ENCODE measurements at places on chromosomes 2 and 18.
A peak's percentile ranks its signal among the peaks of the same experiment; 100 is the strongest.

DNA sequence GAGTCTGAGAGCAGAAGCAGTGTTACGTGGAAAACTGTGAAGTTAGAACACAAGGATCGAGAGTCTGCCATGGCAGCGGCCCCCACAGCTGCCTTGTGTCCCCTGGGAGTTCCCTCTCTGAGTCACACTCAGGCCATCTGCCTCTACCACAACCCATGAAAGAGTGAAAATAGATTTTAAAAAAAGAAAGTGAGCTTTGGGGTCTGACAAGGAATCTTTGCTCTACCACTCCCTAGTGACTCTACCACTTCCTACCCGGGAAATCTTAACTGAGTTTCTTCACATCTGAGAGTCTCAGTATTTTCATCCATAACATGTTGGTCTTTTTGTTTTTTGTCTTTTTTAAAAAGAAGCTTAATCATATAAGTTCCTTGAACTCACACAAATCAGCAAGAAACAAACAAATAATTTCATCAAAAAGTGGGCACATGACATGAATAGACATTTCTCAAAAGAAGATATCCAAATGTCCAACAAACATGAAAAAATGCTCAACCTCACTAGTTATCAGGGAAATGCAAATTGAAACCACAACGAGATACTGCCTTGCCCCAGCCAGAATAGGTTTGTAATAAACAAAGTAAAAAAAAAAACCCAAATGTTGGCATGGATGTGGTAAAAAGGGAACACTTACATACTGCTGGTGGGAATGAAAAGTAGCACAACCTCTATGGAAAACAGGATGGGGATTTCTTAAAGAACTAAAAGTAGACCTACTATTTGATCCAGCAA is 2.4 kb upstream of the MSGN1 start:
- DNase-seq: no peak

GRCh38 chr18:32918692-32919250 is 145.9 kb upstream of the KLHL14 start:
- no peak for DNase-seq

DNA sequence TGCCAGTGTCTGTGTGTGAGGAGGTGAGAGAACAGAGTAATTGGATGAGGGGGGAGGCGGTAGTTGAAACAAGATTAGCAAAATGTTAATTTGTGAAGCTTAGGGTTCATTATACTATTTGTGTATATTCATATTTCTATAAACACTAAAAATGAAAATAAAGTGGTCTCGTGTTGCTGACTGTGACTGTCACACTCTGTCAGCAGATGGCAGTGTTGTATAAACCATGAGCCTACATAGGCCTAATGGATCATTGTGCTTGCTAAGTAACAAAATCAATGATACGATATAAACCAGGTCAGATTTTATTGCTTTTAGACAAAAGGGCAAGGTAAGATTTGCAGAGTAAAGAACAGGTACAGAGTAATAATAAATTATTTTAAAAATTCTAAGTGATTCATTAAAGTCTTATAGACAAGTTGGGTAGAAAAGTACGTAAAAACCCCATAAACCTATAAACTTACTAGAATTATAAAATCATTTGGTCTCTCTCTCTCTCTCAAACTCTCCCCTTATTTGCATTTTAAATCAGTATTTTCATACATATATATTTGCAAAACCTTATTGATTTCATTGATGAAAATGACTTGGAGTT is 182.7 kb downstream of the RPIA start:
- no peak for DNase-seq

- no peak for DNase-seq
Observed at GRCh38 chr2:117703858-117704257, 110.6 kb upstream of the DDX18 start.

GRCh38 chr18:15165048-15165447 is 417.1 kb downstream of the ANKRD30B start:
- no peak for DNase-seq

GRCh38 chr2:236714080-236714479 is 144.5 kb downstream of the ACKR3 start:
- DNase-seq: peak; percentile 38

GRCh38 chr18:35283923-35284794 is 5.9 kb downstream of the ZSCAN30 start:
- DNase-seq: no peak

DNA sequence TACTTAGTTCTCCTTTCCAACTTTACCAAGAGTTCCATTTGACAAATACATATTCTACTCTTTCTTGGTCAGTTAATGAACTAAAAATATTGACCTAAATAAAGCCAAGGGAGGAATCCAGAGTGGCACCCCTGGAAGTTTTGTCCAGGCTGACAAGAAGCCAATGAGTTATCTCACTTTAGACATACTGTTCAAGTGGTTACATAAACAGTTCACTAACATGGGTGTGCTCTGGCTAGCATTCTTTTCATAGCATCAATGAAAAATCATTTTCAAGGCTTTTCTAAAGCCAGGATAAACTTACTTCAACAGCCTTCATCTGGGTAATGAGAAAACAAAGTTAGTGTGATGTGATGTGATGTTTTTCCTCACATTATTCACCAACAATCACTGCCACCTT is 649.4 kb downstream of the TDRD15 start:
- DNase-seq: no peak

- peak; percentile 32 for DNase-seq
Observed at GRCh38 chr2:201643216-201643890, at the start of gene TMEM237. TSS of gene TMEM237 (minus strand) at chr2:201643503. CDS start at chr2:201643400, 103 bp downstream.

GRCh38 chr2:11325961-11326676 is 18.3 kb downstream of the ROCK2 start:
- no peak for DNase-seq

DNA sequence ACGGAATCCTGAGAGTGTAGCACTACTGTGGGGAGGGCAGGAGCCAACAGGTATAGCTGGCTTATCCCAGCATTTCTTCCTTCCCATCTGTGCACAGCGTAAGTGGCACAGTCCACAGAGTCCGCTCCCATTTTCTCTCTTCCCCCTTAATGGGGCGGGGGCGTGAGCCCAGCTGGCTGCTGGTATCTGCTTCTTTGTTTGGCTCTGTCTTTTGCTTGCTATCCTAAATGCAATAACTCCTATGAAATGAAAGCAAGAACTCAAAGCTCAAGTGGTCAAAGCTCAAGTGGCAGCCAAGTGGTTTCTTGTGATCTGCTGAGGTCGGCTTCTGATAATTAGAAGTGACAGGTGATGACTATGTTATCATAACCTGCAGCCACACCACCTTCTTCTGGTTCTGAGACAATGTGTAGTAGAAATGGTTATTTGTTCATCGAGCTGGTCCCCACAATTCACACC is 192.7 kb downstream of the PLCL1 start:
- DNase-seq: no peak

GRCh38 chr2:144996225-144996795 is 476.4 kb upstream of the ZEB2 start:
- no peak for DNase-seq

DNA sequence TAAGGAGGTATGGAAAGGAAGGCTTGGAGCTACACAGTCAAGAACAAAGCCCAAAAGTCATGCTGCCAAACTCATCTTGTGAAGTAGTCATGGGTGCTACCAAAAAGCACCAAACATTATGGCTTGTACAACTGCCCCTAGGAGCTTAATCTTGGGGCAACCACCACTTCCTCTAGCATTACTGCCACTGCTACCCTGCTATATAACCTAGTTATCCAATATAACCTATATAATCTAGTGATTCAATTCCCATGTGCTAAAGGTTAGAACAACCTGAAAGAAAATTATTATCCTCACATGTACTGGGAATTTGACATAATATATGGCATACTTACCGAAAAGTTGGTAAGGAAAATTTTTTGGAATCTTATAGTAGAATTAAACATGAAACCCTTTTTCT is 102.6 kb upstream of the RBBP8 start:
- no peak for DNase-seq

GRCh38 chr2:230849633-230850357 is 14.9 kb upstream of the ITM2C start:
- peak; percentile 93 for DNase-seq

DNA sequence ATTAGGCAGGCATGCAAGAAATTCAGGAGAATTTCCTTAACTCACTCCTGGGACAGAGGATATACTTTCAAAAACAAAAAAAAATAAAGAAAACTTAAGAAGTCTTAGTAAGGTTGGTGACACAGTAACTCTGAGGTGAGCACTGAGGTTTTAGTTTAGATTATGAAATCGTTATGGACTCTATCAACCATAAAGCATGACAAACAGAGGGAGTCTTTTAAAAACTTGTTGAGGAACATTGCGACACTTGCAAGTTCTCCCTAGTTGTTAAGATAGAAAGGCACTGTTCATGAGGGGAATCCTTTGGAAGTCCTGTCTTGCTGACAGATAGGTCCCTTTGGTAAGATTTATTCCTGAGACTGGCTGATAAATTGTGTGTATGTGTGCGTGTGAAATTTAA is 194.3 kb upstream of the ERBB4 start:
- no peak for DNase-seq

GRCh38 chr2:239181903-239182581 is 218.8 kb downstream of the HDAC4 start:
- peak; percentile 12 for DNase-seq

DNA sequence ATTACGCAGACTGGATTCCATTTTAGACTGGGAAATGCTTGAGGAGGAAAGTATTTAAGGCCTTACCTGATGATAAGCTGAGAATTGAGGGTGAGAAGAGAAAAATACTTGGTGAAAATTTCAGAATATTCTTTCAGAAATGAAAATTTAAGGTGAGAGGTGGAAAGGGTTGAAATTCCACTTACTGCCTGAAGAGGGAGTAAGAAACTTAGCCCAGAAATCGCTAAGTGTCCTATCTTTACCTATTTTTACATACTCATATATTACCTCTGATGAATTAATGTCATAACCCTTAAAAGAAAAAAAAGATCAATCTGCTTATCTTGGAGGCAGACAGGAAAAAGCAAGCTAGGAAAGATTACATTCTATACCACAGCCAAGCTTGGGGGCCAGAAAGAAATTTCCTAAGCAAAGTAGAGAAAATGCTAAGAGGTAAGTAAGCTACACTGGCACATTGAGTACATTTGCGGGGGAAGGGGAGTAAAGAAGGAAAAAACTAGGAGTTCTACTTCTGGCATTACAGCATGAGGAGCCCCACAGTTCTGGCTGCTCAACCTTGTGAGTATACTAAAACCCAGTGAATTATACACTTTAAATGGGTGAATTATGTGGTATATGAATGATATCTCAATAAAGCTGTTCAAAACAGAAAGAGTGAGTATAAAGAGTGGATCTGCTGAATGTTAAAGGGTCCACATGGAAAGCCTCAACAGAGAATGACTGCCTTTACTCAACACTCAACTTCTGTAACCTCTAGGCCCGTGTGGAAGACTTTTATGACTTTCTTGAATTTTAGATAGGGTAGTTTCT is 33.8 kb downstream of the SMC6 start:
- DNase-seq: no peak

DNA sequence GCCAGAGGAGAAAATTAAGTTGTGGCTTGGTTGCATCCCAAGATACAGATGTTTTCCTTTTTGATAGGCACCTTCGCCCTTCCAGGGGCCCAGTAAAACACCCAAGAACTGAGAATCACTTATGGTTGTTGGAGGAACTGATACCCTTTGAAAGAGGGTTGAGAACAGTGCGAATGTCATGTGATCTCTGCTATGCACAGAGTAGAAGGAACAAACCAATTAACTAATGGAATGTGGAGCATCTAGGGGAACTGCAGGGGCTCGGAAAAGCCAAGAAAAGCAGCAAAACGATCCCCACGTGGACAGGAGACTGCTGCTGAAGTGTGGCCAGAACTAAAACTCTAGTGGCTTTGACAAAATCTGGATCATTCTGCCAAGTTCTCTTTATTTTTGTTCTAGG is 58.8 kb downstream of the APOB start:
- peak; percentile 40 for DNase-seq

DNA sequence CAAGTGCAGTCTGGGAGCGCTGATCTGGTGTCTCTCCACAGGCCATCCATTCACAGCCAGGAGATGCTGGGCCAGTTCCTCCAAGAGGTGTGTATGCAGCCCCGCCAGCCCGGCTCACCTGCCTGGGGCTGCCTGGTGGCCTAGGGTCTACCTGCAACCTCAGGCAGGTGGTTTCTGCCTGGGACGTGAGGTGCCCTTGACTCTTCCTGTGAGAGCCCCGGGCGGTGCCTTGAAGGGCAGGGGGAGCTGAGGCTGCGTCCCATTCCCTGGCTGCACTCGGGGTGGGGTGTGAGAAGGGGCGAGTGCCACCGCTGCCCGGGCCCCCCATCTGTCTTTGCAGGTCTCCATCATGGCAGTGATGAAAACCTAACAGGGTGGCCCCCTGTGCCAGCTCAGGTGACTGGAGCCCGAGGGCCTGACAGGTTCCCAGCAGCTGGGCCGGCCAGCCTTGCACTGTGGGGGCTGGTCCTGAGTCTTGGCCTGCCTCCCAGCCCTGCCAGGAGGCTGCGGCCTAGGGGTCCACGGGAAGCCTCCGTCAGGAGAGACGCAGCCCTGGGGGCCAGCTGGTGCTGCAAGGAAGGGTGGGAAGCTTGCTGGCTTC is 11.9 kb downstream of the CAPN10 start:
- DNase-seq: no peak

GRCh38 chr18:50749421-50749820 is 70.4 kb downstream of the MRO start:
- DNase-seq: peak; percentile 31

DNA sequence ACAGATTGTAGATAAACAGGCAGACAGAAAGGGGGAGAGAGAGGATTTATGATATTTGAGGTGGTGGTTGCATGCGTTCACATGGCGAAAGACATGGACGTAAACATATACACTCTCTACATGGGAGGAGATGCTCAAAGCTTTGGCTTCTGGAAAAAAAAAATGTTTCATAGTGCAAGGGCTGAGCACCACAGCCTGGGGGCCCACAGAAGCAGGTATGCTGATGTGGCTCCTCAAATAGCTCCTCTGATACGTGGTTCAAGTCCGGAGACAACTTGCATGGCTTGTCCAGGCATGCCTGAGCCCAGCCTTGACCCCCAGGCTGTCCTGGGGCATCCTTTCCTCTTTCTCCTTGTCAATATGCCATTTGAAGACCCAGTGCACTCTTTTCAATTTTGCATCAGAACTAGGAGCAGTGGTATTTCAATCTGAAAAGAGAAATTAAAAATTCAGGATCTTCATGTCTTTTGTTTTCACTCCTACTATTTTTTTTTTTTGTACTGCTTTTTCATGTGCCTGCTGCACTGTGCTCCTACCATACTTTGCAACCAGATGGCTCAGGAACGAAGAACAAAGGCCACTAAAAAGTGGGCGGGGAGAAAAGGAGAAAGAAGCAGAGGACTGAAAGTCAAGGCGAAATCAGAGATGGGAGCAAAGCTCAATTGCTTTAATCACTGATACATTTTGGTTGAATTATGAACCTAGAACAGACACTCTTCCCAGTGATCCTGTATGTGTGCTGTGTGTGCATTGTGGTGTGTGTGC is 495.7 kb upstream of the TCF4 start:
- DNase-seq: no peak

GRCh38 chr2:105307550-105307949 is 22.0 kb downstream of the TGFBRAP1 start:
- DNase-seq: no peak

GRCh38 chr18:72588360-72588759 is 44.2 kb upstream of the CBLN2 start:
- no peak for DNase-seq

- DNase-seq: no peak
Observed at GRCh38 chr2:160351956-160352355, 141.7 kb downstream of the RBMS1 start.

- no peak for DNase-seq
Observed at GRCh38 chr18:35786365-35787042, 186.0 kb upstream of the RMP24 start.

GRCh38 chr2:62147610-62148301 is 48.2 kb upstream of the B3GNT2 start:
- DNase-seq: no peak

- no peak for DNase-seq
Observed at GRCh38 chr2:171563301-171563700, 41.0 kb downstream of the CYBRD1 start.

Data from ELF-1 (cell line).